ENCODE measurements at places on chromosomes 13 and 19.

- DNase-seq, result no peak
Measured at GRCh38 chr13:110475550-110476219, 85.8 kb downstream of the RAB20 start.

DNA sequence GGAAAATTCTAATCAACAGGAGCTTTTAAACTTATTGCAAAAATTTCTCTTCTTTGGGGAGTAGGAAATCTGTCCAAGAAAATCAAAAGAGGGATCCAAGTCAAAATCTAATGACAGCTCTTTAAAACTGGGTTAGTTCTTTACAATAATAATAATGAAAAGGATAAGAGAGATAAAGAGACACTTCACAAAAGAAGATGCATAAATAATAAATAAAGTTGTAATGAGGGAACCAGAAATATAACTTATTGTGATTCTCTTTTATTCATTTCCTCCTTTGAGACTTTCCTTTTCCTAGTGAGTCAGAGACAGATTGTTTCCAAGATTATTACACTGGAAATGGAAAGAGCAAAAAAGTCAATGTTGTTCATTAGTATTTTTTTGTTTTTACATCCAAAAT, 1029.3 kb downstream of the PCDH17 start:
- DNase-seq, result no peak

DNA sequence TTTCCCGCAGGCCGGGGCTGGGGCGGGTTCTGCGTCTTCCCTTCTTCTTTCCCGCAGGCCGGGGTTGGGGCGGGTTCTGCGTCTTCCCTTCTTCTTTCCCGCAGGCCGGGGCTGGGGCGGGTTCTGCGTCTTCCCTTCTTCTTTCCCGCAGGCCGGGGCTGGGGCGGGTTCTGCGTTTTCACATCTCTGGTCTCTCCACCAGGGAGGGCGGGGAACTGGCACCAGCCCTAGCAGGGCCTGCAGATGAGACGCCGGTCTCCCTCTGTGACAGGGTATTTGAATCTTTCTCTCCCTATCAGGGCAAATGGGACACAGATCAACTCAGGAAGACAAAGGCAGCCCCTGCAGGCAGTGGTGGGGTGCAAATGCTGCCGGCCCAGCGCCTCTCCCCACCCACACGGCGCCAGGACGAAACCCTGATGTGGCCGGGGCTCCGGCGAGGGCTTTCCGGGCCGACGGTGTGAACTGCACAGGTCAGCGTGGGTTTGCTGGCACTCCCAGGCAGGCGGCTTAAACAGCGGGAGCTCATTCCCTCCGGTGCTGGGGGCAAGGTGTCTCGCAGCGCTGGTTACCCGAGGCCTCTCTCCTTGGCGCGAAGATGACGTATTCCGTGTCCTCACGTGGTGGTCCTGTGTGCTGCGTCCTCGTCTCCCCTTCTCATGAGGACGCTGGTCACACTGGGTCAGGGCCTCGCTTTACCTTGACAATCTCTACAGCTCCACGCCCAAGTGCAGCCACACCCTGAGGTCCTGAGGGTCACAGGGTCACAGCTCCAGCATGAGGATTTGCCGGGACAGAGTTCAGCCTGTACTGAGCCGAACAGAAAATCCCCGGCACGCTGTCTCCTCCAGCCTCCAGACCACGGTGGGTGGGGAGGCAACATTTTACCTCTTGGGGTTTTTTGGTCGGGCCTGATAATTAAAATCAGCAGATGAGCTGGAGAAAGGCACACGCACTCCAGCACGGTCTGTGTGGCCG, 717 bp upstream of the C13orf46 start:
- no peak for DNase-seq

DNA sequence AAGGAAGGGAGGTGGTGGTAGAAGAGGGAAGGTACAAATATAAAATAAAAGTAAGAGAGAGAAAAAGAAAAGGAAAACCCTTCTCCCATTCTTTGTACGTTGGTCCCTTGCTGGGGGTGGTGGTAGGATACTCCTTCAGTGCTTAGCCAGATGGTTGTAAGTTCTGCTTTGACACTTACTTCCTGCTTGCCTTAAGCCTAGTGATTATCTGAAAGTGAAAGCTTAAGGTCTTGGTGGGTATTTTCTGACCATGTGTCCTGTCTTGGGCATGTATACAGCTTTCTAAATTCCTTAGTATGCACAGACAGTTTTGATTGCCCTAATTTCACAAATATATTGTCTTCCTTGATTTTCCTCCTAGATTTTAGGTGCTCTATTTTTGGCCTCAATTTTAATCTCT, 314.8 kb downstream of the PCDH17 start:
- DNase-seq, result no peak

DNA sequence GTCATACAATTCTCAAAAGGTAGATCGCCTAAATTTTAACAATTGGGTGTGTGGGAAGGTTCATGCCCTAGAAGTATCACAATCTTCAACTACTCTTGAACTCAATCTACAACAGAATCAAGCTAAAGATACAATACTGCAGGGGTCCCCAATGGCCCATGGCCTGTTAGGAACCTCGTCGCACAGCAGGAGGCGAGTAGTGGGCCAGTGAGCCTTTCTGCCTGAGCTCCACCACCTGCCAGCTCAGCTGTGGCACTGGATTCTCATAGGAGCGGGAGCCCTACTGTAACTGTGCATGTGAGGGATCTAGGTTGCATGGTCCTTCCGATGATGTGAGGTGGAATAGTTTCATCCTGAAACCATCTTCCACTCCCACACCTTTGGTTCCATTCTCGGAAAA, 230.6 kb downstream of the KLF12 start:
- DNase-seq, result no peak

GRCh38 chr19:8445488-8446001, 770 bp downstream of the HNRNPM start:
- no peak for DNase-seq

- no peak for DNase-seq
Measured at GRCh38 chr19:45798995-45799517, 6.4 kb upstream of the DMWD start.

DNA sequence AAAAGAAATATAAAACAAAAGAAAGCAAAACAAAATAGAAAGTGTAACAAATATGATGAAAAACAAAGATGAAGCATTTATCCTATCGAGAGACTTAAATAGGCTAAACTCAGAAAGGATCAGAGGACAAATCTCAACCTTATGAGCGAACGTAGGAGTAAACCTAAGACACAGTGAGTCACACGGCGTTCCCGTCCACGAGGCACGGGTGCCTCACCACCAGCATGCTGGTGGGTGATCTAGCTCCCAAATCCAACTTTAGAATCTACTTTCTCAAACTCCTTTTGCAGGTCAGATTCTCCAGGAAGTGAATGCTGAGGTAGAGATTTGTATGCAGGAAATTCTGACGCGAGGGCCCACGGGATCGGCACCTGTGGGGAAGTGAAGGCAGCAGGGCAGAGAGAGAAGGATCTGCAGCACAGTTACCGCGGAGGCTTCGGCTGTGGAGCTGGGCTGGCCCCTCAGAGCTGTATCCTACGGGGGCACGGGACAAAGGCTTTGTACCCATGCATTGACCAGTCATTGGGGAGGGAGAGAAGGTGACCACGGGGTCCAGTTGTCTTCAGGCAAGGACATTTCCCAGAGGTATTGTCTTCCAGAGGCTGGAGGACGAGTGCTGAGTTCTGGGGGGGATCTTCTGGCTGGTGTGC, 7.5 kb upstream of the MIER2 start:
- no peak for DNase-seq

GRCh38 chr19:2015608-2015950, at the start of gene BTBD2:
TSS of gene BTBD2 (minus strand) at chr19:2015714. CDS start at chr19:2015703, 11 bp downstream.
- no peak for DNase-seq

DNA sequence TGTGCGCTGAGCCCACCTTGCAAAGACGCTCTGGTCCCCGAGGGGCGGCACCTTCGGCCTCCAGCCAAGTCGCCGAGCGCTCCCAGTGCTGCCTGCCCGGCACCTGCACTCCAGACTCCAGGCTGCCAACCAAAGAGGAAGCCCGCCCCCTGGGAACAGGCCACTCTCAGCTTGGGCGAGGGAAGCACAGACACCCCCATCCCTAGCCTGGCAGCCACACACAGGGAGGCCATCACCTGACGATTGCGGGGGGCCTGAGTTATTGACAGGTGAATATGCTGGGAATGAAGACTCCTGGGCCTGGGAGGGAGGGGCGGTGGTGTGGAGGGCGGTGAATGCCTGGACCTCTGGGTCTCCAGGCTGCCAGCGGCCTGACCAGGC, 10.3 kb upstream of the ZNF492 start:
- DNase-seq, result no peak

Data from stimulated activated CD4-positive, alpha-beta T cell treated with anti-CD3 and anti-CD28 coated beads, Interleukin-15, amount 100 ng/mL, for 48 hours (primary cell).